ENCODE measurements at places on chromosomes 4 and X.

- peaks cover 57% of the 10 kb centered on the region for H3K27me3 ChIP-seq
- DNase-seq = no peak
- H3K27ac ChIP-seq = no peak overlapping the region
- H3K36me3 ChIP-seq = no peaks in the 10 kb centered on the region
- peaks cover 5% of the 10 kb centered on the region for H3K4me1 ChIP-seq
- no peak overlapping the region for H3K4me3 ChIP-seq
Measured at GRCh38 chr4:6492027-6492590, 19.7 kb upstream of the PPP2R2C start.

DNA sequence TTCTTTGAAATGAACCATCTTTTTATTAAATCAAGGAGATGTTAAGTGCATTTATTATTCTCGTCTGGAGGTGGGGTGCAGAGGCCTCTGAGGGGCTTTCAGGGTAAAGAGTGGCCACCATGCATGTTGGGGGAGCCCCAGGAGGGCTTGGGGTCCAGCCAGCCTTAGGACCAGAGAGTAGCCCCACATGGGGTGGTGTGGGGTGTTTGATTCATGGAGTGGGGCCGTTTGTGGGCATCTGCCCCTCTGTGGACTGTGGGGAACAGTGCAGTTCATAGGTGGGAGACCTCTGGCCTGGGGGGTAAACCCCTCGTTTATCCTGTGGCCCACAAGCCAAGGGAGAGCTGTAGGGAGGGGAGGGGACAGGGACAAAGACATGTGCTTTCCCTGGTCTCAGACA lies 26.9 kb downstream of the HTRA3 start:
- DNase-seq = no peak
- no peaks in the 10 kb centered on the region for H3K27me3 ChIP-seq
- no peaks in the 10 kb centered on the region for H3K36me3 ChIP-seq
- H3K27ac ChIP-seq = no peak overlapping the region

- H3K4me1 ChIP-seq = no peaks in the 10 kb centered on the region
- no peak for DNase-seq
- no peak overlapping the region for H3K27ac ChIP-seq
- H3K4me3 ChIP-seq = no peak overlapping the region
- no peaks in the 10 kb centered on the region for H3K36me3 ChIP-seq
Measured at GRCh38 chr4:42167709-42168108, 15.3 kb upstream of the BEND4 start.

DNA sequence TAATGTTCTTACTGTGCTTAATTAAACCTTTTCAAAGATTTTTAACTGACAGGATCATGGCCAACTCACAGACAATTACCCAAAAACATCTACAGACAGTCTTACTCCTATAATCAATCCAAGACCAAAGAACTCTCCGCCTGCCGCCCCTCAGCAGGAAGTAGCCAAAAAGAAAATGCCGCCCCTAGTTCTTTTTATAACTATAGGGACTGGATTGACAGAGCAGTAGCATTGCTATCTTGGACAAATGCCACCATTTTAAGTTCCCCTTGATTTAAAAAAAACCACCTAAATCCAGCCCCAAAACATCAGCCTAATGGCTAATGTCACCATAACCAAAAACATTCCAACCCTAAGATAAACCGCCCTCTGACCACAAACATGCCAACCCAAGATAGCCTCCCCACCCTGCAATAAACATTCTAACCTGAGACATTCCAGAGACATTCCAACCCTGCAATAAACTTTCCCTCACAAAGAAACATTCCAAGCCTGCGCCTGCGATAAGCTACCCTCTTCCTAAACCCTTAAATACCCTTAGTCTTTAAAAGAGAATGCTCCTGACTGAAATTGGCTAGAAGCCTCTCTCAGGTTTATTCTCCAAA lies 77.0 kb downstream of the COQ2 start:
- H3K27ac ChIP-seq = peak overlapping the region; percentile 27
- no peaks in the 10 kb centered on the region for H3K4me1 ChIP-seq
- no peaks in the 10 kb centered on the region for H3K27me3 ChIP-seq
- no peaks in the 10 kb centered on the region for H3K36me3 ChIP-seq
- no peak overlapping the region for H3K4me3 ChIP-seq

DNA sequence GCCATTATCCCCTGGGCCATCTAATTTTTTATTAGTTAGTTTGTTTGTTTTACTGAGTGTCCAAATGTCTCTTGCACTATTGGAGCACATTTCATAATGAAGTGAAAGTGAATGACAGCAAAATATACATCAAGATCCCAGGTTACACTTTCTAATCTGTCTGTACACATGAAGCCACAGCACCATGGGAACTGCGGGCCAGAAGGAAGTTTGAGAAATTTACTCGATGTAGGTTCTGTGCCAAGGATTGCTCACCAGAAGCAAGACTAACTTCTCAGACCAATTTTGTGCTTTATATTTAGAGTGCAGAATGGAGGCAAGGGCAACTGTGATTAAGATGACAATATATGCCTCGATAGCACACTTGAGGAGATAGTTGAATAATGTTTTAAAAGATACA lies 258.0 kb downstream of the COL25A1 start:
- no peaks in the 10 kb centered on the region for H3K4me1 ChIP-seq
- no peak for DNase-seq

GRCh38 chrX:69024931-69025330 lies 140.3 kb downstream of the PJA1 start:
- no peak overlapping the region for H3K4me3 ChIP-seq
- H3K36me3 ChIP-seq = no peaks in the 10 kb centered on the region
- peak overlapping the region; percentile 42 for H3K27ac ChIP-seq
- H3K27me3 ChIP-seq = peaks cover 9% of the 10 kb centered on the region
- peaks cover 26% of the 10 kb centered on the region for H3K4me1 ChIP-seq
- DNase-seq = peak; percentile 78

DNA sequence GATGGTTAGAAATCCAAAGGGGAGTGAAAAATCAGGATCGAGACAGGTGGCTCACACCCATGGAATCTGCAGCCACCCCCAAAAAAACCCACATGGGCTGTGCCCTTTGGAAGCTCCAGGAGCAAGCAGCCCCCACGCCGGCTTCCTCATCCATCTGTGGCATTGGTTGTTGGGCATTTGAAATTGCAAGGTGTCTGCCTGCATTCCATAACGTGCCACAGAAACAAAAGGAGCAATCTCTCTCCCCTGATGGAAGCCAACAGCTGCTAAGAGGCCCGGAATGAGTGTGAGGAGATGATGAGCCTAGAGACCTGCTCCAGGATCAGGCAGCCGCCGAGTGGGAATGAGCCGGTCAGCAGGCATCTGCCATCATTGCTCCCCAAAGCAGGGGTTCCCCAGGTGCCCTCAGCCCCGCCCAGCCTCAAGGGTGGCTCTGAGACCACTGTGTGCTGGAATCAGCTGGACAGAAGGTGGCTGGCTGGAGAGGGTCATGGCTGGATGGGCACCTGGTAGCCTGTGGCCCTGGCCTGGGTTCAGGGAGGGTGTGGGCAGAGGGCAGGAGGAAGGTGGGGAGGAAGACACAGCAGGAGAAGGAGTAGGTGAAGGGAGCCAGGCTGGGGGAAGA lies 113.2 kb downstream of the CRLF2 start:
- no peak for DNase-seq
- no peaks in the 10 kb centered on the region for H3K4me1 ChIP-seq
- H3K27ac ChIP-seq = no peak overlapping the region
- H3K27me3 ChIP-seq = no peaks in the 10 kb centered on the region

- H3K27ac ChIP-seq = no peak overlapping the region
- no peak for DNase-seq
- H3K4me3 ChIP-seq = no peak overlapping the region
- H3K36me3 ChIP-seq = no peaks in the 10 kb centered on the region
- no peaks in the 10 kb centered on the region for H3K27me3 ChIP-seq
Measured at GRCh38 chr4:27178061-27178460, 317.4 kb downstream of the STIM2 start.

GRCh38 chrX:109879991-109880390 lies 122.9 kb upstream of the TMEM164 start:
- no peak overlapping the region for H3K4me3 ChIP-seq
- H3K4me1 ChIP-seq = no peaks in the 10 kb centered on the region
- H3K27me3 ChIP-seq = no peaks in the 10 kb centered on the region
- no peaks in the 10 kb centered on the region for H3K36me3 ChIP-seq
- H3K27ac ChIP-seq = no peak overlapping the region
- DNase-seq = no peak

DNA sequence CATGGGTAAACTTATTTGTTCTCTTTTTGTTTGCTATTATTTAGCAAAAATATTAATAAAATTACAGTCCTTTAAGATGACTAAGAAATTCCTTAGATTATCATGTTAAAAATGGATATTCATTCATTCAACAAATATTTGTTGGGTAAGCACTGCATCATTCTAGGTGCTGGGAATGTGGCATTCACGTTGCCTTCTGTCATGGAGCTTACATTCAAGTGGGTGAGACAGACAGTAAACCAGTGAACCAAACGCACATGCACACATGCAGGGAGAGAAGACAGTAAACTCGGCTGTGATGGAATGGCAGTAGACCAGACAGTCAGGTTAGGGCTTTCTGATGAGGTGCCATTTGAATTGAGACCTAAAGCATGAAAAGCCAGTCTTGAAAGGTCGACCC lies 91.8 kb downstream of the STOX2 start:
- no peaks in the 10 kb centered on the region for H3K36me3 ChIP-seq
- H3K27me3 ChIP-seq = no peaks in the 10 kb centered on the region
- no peak overlapping the region for H3K27ac ChIP-seq
- no peak for DNase-seq

DNA sequence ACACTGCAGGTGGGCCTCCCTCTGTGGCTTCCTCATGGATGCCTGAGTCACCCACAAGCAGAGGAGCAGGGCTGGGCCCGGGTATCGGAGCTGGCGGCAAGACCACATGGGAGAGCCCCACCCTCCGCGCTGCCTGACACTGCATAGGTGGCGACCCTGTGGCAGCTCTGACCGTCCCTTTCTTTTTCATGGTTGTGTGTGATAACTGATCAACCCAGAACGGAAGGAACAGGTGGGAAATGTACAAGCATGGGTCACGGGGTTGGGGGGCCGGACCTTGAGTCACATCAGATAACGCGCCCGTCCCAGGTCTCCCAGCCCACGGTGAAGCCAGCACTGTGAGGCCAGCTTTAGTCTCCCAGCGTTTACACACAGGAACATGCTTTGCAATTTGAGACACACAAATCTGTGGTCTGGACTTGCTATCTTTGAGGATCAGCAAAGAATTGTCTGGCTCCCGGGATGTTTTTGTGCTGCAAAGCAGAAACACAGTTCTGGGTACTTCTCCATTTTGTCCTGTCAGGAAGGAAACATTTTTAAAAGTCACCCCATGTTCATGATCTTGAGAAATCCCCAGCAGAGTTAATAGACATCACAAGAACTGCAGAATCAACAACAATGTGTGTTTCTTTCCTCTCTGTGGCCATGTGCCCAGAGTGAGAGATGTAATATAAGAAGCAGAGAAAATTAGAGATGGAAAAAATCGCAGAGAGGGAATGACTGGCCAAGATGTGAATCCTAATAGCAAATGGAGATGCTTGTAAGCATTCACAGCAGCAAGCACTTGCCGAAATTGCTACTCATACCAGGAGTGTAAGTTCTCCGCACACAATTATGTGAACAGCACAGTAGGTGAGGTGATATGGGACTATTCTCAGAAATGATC lies 70.1 kb upstream of the CBR4 start:
- no peaks in the 10 kb centered on the region for H3K27me3 ChIP-seq
- peaks cover 2% of the 10 kb centered on the region for H3K36me3 ChIP-seq
- H3K4me1 ChIP-seq = peaks cover 30% of the 10 kb centered on the region
- peak; percentile 84 for DNase-seq
- H3K4me3 ChIP-seq = peak overlapping the region; percentile 25

GRCh38 chr4:136934601-136935000 lies 597.7 kb downstream of the PCDH18 start:
- H3K4me3 ChIP-seq = no peak overlapping the region
- H3K4me1 ChIP-seq = no peaks in the 10 kb centered on the region
- H3K36me3 ChIP-seq = no peaks in the 10 kb centered on the region
- no peak for DNase-seq
- no peaks in the 10 kb centered on the region for H3K27me3 ChIP-seq

Data from stomach (tissue), 19 donors.